NCI-H69 (cell line): ENCODE measurements at places on chromosomes 7 and 10.

- no peak for DNase-seq
Observed at GRCh38 chr10:31927565-31927883, 1.1 kb downstream of the ARHGAP12 start.

GRCh38 chr7:16524332-16524731 is 2.3 kb upstream of the LRRC72 start:
- peak; percentile 88 for DNase-seq

- no peak for DNase-seq
Observed at GRCh38 chr10:26579256-26580063, 118.0 kb upstream of the PDSS1 start.

DNA sequence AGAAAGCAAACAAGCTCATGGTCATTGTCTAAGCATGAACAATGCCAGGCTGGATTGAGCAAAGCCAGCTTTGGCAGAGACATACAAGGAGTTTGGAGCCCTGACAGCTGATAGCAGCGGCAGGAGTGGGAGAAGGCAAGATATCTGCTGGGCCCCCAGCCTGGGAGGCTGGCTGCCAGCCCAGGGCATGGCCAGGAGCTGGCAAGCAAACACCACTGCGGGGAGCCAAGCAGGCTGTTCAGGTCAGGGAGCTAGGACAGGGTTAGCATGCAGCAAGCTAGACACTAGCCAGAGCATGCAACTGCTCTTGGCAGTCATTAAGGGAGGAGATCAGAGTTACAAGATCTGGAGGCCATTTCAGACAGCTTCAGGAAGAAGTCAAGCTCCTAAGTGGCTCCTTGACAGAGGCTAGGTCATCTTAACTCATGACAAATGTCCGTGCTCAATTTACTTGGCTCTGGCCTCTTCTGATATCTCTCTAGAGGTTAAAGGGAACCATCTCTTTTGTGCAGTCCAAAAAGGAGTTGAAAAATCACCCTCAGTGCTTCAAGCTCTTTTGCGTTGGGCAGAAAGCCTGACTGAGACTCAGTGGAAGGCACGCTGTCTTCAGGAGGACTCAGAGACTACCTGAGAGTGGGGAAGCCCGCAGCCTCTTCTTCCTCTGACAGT is 436.8 kb upstream of the C7orf33 start:
- DNase-seq = peak; percentile 95
